ENCODE measurements at places on chromosomes 12 and 14.

DNA sequence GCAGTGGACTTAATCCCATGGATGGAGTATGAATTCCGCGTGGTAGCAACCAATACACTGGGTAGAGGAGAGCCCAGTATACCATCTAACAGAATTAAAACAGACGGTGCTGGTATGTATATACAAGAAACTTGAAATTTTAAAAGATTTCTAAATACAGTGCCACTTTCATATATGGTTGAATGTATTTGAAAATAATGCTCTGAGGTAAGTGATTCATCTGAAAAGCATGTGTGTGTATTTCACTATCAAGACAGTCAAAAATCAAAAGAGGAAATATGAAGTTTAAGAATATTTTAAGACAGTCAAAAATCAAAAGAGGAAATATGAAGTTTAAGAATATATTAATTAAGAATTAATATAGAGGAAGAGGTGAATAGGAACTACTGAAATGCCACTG lies 195.0 kb upstream of the PDZRN4 start:
- no peak for DNase-seq

GRCh38 chr12:107610021-107610859 lies 75.4 kb upstream of the PWP1 start:
- DNase-seq: peak; percentile 41

DNA sequence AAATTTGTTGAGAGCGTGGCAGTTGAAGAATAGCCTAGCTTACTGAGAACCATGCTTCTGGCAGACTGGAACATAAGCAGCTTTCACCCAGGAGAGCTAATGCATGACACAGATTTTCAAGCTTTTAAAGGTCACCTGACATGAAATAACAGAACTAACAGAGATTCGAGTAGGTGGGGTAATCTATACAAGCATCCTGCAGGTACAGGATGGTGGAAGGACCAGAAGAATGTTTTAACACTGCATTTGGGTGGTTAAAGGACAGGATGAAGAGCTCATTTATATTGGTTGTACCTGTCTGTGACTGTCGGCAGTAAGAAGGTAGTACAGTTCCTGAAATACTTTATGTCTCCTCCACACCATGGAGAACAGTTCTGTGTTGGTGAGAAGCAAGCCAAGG lies 8.9 kb downstream of the PELI2 start:
- no peak for DNase-seq

- peak; percentile 10 for DNase-seq
Observed at GRCh38 chr14:96635850-96636249, 133.7 kb downstream of the PAPOLA start.

DNA sequence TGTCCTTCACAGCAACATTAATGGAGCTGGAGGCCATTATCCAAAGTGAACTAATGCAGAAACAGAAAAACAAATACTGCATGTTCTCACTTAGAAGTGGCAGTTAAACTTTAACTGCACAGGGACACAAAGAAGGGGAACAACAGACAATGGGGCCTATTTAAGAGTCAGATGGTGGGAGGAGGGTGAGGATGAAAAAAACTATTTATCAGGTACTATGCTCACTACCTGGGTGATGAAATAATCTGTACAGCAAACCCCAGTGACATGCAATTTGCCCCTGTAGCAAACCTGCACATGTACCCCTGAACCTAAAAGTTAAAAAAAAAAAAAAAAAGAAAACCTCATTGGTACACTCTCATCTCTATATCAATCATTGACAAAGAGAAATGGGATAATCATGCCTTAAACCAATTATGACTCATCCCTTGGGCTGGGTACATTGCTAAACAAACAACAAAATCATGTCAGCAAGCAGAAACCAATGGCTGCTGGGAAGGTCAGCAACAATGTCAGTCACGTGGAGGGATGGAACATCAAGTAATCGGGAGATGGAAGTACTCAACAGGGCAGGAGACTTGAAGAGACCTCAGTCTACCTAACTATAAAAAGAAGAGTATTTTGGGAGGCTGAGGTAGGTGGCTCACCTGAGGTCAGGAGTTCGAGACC lies 479.2 kb downstream of the RMST start:
- no peak for DNase-seq

DNA sequence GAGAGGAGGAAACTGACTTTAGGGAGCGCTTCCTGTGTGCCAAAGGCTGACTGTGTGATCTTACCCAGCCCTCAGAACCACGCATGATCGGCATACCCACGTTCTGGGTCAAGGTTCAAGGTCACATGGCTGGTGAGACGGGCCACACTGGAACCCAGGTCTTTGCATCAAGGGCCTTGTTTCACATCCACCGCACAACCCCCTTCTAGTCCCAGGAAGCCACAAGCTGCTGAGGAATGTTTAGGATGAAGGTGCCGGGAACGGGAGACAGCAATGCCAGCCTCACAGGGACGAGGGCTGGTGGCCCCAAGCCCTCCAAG lies 50.7 kb downstream of the TESC start:
- no peak for DNase-seq

DNA sequence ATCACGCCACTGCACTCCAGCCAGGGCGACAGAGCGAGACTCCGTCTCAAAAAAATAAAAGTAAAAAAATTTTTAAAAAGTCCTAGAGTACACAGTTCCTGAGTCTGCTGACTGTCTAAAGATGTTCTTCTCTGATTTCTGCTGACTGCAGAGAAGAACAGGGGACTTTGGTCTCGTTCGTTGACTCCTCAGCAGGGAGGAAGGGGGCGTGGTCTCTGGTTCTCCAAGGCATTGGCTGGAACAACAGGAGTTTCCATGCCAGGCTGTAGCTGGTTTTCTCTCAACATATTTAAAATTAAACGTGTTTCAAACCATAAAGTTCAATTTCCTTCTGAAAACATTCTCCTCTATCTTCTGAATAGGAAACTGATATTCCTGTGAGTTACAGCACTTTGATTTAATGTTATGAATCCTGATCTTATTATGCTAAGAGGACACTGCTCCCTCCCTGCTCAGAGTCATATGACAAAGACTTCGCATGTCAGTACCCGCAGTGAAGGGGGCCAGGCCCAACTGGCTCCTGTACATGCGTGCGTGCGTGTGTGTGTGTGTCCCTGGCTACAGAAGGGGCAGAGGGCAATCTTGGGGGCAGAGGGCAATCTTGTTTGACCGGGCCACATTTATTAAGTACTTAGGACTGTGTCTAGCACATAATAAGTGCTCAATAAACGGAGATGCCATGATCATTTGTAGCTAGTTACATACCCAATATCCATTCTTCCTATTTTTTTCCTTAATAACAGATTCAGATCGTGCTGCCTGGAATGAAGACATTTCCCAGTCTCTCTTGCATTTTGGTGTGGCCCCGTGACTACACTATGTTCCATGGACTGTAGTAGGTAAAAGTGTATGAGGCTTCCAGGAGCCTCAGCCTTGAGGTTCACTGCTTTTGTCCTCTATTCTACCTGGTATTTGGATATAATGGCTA lies 16.5 kb upstream of the HNF1A start:
- no peak for DNase-seq

GRCh38 chr14:101579372-101580080 lies 18.2 kb downstream of the DIO3 start:
- DNase-seq: no peak

DNA sequence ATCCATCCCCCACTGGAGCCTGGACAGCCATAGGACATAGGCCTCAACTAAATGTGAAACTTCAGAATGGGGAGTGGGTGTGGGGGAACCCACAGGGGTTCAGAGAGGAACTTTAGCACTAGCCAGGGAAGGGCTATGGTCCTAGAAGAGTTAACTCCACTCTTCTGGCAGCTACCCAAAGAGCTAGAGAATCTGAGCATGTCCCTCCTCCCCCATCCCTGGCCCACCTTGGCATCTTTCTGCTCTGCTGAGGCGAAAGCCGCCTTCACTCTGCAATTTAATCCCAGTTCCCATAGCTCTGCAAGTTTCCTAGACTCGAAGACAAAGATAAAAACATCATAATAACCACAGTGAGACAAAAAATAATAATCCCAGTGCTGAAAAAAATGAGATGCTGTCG lies 214.7 kb upstream of the RTL1 start:
- DNase-seq: no peak

DNA sequence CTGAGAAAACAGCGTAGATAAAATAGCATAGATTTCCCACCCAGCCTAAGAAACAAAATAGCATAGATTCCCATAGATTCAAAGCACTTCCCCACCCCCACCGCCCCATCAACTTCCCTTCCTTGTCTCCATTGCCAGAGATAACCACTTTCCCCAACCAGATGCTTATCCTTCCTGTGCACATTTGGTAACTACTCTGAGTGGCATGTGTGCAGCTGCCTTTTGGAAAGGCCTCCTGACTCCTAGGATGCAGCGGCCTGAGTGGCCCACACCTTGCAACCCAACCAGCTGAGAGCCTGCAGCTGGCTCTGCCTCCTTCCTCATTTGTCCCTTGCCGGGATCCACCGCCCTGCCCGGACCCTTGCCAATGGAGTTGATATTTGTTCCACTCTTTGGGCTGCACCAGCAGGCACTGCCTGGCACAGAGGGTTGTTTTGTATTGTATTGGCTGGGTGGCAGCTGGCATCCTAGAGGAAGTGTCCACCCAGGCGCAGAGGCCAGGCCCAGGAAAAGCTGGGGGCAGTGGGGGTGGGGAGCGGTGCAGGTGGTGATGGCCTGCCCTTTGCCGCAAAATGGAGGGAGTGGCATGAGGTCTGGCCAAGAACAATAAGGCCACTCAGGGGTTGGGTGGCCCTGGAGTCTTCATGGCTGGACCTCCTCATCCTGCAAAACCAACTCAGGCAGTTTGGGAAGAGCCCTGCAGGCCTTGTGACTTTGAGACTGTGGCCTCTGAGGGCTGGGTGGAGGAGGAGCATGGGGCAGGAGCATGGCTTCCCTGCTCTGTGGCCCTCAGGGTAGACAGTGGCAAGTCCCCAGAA lies 4.9 kb downstream of the SLC48A1 start:
- no peak for DNase-seq

DNA sequence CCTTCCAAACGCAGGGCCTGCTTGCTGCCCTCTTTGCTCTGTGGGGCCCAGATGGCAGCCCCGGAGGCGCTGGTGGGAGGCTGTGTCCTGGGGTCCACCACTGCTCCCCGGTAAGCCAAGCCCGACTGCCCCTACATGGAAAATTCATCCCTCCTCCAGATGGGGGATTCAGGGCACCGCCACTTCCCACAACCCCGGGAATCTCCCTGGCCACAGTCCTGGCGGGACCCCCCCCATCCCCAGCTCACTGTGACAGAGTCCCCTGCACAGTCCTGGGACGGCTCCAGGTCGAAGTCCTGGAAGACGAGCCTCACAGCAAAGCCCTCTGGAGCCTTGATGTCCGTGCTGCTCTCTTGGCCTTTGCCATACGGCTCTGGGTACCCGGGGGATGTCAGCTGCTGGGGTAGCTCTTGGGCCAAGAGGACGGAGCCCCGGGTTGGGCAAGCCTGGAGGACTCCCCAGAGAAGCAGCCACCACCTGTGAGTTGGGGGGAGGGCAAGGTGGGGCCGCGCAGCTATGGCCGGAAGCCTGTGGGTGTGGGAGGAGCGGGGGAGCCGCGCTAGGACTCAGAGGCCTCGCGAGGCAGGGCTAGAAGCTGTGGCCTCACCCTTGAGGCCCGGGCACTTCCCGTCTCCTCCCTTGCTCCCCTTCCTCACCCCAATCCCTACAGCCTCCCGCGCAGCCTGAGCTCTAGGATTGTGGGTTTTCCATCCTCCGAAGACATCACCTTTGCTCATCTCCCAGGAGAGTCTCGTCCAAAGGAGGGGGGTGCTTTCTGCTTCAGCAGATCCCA lies 815 bp downstream of the C1RL start:
- peak; percentile 92 for DNase-seq

DNA sequence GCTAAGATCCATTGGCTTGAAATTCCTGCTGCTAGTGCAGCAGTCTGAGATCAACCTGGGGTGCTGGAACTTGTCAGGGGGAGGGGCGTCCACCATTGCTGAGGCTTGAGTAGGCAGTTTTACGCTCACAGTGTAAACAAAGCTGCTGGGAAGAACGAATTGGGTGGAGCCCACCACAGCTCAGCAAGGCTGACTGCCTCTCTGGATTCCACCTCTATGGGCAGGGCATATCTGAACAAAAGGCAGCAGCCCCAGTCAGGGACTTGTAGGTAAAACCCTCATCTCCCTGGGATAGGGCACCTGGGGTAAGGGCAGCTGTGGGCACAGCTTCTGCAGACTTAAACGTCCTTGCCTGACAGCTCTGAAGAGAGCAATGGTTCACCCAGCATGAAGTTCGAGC lies 191.7 kb downstream of the ALG10B start:
- no peak for DNase-seq

- DNase-seq: no peak
Observed at GRCh38 chr12:64585104-64585503, 25.2 kb upstream of the RASSF3 start.

GRCh38 chr12:10213168-10214135 lies 775 bp downstream of the GABARAPL1 start:
- peak; percentile 66 for DNase-seq

DNA sequence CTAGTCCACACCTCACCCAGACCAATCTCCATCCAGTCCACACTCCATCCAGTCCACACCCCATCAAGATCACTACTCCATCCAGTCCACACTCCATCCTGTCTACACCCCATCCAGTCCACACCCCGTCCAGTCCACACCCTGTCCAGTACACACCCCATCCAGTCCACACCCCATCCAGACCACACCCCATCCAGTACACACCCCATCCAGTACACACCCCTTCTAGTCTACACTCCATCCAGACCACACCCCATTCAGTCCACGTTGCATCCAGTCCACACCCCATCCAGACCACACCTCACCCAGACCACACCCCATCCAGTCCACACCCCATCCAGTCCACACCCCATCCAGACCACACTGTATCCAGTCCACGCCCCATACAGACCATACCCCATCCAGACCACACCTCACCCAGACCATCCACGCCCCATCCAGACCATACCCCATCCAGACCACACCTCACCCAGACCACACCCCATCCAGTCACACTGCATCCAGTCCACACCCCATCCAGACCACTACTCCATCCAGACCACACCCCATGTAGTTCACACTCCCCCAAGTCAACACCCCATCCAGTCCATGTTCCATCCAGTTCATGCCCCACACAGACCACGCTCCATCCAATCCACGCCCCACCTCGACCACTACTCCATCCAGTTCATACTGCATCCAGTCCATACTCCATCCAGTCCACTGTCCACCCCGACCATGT lies 116.6 kb upstream of the RTL1 start:
- DNase-seq: no peak

DNA sequence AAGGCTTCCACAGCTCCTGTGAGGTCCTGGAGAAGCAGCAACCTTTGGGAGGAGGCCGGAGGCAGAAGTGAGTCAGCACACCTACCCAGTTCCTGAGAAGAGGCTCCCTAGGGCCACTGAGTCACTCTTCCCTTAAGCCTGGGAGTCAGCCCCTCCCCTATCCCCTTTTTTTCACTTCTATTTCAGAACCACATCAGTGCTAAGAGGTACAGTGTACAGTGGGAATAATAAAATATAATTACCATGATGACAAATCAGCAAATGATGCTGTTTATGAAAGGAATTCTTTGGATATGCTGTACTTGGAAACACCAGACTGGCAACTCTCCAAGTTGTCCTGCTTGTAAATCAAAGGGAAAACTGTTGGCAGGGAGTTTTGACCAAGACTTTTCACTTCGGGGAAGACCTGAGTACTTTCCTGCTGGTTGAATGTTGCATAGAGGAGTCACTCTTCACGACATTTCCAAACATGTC lies 7.8 kb upstream of the TBPL2 start:
- no peak for DNase-seq

Data from GM10248 (cell line).